Posterior cingulate gyrus (tissue), 11 donors: ENCODE measurements at places on chromosomes 12 and 14.

GRCh38 chr12:98653866-98654493, 8.9 kb downstream of the APAF1 start:
- no peak for DNase-seq

- DNase-seq, result no peak
Observed at GRCh38 chr12:51923506-51924365, 16.4 kb downstream of the ACVRL1 start.

GRCh38 chr12:38921025-38921677, 15.8 kb upstream of the CPNE8 start:
- DNase-seq, result no peak

- DNase-seq, result no peak
Observed at GRCh38 chr14:57382283-57382682, 8.1 kb upstream of the NAA30 start.

GRCh38 chr14:27528328-27528727, 930.5 kb upstream of the NOVA1 start:
- no peak for DNase-seq

DNA sequence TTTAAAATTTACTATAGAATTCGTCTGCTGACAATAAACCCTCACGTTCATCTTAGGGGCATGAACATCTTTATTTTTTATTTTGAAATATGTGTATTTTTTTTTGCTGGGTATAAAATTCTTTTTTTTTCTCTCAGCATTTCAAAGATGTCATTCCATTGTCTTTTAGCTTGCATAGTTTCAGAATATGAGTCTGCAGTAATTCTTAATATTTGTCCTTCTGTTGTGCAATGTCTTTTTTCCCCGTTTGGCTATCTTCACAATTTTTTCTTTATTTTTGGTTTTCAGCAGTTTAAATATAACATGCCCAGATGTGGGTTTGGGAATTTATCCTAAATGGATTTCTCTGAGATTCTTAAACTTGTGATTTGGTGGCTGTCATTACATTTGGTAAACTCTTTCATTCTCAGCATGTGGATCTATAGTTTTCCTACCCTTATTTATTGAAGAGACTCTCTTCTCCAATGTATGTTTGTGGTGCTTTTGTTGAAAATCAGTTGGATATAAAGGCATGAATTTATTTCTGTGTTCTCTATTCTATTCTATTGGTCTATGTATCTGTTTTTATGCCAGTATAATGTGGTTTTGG, 37.8 kb upstream of the PLBD1 start:
- DNase-seq, result no peak

GRCh38 chr14:35229084-35229791, 62.9 kb upstream of the PSMA6 start:
- no peak for DNase-seq

GRCh38 chr14:104296388-104297312, 158.3 kb downstream of the KIF26A start:
- peak; percentile 76 for DNase-seq

- DNase-seq, result no peak
Observed at GRCh38 chr14:54589076-54589475, 22.1 kb downstream of the SAMD4A start.

- no peak for DNase-seq
Observed at GRCh38 chr14:69615121-69615495, 3.7 kb downstream of the SUSD6 start.

DNA sequence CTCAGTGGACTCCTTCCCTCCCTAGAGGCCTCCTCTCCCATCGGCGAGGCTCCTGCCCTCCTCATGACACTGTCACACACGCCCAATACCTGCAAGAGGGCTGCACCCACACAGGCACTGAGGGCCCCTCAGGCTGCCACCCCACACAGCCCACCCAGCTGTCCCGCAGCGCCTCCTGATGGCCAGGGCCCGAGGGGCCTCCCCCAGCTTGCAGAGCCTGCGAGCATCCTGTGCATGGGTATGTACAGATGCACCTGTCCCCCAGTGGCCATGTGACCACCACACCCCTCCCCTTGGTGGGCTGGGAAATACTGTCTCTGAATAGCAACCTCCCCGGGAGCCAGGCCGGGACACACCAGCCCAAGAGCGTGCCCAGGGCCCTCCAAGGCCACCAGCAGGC, 19.0 kb upstream of the NUDT14 start:
- DNase-seq, result no peak

DNA sequence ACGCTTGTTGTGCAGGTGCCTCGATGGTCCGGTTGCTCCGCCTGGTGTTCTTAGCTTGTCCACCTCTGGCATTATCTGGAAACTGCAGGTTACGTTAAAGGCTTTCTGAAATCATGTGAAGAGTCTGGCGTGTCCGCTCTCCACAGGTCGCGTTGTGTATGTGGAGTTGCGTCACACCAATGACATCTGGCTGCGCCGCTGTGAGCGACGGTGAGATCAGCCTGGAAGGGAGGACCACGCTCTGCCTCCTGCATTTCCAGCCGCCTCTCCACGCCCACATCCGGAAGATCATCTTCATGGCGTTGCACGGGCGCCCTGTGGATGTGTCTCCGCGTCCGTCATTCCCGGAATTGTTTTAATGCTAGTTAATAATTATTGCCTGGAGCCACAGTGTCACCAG, 50.6 kb upstream of the GALNT9 start:
- no peak for DNase-seq

DNA sequence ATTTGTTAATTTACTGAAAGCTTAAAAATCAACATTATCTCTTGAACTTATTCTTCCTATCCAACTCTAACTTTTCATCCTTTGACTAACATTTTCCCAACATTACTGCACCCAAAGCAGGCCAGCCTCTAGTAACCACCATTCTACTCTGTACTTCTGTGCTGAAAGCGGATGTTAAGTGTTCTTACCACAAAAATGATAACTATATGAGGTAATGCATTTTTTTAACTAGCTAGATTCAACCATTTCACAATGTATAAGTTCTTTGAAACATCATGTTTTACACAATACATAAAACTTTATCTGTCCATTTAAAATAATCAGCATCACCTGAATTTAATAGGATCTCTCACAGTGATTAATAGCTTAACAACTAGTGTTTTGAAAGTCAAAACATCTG, 468.5 kb upstream of the MGAT4C start:
- DNase-seq, result no peak

DNA sequence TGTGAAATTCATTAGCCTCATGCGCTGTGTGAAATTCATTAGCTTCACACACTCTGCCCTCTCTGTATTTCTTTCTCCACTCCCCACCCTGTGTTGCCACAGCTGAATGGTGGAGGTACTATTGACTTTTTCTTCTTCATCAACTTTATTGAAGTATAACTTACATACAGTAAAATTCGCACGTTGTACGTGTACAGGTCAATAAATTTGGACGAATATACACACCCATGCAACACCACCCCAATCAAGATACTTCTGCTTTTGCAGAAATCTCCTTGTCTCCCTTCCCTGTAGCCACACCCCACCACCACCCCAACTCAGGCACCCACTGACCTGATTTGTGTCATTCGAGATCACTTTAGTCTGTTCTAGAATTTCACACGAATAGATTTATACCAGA, 51.8 kb downstream of the FBXL14 start:
- DNase-seq, result no peak

DNA sequence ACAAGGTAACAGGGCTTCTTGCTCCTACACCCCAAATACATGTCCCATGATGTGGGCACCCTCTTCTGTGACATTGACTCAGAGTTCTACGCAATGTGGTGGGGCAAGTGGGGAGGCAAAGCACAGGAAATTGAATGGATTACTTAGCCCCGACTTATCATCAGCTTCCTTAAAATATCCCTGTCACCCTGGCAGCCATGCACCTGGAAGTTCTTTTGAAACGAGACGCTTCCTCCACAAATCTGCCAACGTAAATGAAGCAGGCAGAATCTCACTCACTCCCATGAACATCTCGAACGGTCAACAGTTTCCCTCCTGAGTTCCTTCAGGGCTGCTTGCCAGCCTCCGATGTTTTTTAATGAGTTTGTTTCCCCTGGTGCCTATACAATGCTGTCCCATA, 33.5 kb downstream of the RNFT2 start:
- DNase-seq, result no peak

DNA sequence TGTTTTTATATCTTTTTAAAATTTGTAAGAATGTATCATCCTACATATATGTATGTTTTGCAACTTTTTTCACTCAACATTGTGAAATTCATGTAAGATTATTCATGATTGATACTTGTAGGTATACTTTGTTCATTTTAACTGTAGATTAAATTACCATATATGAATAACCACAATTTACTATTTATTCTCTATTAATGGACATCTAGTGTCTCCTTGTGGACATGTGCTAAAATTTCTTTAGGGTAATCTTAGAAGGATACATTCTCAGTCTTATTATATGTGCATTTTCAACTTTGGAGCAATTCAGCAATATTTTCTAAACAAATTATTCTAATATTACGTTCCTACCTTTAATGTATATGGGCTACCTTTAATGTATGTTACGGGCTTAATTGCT, 192.4 kb downstream of the FUT8 start:
- no peak for DNase-seq

DNA sequence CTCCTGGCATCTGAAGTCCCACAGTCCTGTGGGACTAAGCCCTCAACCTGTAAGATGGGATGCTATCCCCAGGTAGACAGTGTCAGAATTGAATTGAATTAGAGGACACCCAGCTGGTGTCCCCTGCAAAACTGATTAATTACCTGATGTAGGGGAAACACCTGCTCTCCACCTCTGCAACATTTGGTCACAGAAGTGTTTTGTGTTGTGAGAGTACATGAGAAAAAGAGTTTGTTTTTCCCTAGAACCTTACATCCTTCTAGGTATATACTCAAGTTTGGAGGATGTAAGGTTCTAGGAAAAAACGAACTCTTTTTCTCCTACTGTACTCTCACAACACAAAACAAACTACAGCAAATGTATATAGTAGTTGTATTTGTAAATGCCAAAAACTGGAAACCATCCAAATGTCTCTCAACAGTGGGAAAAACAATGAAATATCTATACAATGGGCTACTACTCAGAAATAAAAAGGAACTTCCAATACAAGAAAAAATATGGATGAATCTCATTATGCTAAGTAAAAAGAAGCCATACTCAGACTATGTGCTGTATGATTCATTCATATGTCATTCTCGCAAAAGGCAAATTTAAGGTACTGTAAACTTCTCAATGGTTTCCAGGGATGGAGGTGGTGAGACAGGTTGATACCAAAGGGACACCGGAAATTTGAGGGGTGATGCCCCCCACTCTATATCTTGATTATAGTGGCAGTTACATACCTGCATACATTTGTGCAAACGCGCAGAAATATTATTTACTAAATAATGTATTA, 160.7 kb downstream of the MED13L start:
- no peak for DNase-seq

GRCh38 chr14:92692822-92693226, 55.6 kb downstream of the LGMN start:
- DNase-seq, result peak; percentile 87

- DNase-seq, result no peak
Observed at GRCh38 chr12:51867796-51868428, 19.4 kb upstream of the FIGNL2 start.

DNA sequence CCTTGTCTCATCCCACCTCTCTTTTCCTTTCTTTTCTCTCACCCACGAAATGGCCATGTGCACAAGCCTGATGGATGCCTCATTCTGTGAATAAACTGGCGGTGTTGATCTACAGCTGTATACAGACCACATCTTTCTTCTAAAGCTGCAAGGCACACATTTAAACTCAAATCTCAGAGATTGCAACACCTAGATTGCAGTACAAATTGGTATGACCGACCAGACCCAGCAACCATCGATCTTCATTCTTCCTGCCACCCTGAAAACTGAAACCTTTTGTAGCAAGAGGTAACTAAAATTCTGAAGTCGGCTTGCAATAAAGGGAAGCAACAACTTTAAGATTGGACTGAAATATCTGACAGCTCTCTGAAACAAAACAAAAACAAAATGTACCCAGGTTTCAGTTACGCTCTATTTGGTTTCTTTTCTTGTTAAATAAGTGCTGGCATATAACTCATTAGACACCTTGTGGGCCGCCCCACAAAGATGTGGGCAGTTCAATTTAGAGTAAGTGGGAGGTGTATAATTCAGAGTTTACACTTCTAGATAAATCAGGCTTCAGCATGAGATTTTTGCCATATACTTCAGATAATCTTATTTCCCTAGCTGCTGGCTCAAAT, 390.0 kb upstream of the NOVA1 start:
- no peak for DNase-seq

- peak; percentile 62 for DNase-seq
Observed at GRCh38 chr12:44875954-44876543, at the start of gene NELL2. NELL2 (minus strand) TSS chr12:44876315; CDS start chr12:44875869, 446 bp downstream.

- no peak for DNase-seq
Observed at GRCh38 chr12:31558521-31558920, 32.4 kb downstream of the DENND5B start.

DNA sequence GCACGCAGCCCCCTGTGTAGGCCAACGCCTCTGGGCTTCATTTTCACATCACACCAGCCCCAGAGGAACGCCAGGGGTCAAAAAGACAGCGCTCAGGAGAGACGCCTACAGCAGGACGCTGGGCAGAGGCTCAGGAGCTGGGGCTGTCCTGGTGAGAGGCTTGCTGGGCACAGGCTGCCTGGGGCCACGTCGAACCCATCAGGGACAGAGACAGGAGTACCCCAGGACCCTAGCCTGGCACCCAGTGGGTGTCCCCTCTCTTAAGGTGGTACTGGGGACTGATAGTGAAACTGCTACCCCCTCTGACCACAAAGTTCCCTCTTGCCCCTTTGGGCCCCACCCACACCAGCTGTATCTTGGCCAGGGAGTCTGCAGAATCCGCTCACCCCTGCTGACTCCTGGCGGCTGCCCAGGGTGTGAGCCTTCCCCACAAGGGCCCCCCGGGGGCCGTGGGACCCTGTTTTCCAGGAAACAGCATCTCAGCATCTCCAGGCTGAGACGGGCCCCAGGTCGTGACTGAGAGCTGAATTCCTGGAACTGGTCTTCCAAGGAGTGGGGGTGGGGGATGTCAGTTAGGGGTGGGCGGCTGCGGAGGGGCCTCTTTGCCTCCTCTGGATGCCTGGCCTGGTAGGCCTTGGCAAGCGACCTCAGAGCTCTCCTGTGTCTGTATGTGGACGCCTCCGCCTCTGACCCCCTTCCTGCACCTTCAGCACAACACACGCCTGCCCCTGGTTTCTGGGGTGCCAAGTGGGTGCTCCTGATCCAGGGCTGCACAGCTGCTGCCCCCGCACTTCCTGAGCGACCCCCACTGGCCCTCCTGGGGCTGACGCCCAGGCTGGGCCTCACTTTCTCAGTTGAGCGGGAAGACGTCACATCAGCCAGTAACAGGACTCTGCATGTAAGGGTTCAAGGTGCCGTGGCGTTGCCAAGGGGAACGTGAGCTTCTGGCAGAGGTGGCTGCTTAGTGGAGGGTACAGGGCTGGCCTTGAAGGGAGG, 321.9 kb upstream of the RTL1 start:
- DNase-seq, result no peak

GRCh38 chr12:12985817-12986408, 14.2 kb downstream of the HEBP1 start:
- DNase-seq, result no peak

GRCh38 chr12:97939156-97939555, 476.6 kb downstream of the RMST start:
- no peak for DNase-seq

DNA sequence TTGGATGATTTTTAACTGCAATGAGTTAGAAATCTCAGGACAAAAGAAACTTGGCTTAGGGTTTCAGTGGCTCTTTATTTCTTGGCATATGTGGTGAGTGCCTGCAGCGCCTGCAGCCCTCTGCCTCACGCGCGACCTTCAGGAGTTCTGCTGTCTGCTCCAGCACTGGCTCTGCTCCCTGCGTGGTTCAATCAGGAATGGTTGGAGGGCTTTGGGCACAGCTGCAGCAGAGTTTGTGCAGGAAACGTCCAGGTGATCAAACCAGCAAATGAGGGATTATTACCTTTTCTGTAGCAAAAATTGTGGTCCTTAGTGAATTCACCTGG, 19.8 kb downstream of the PPM1H start:
- no peak for DNase-seq

- no peak for DNase-seq
Observed at GRCh38 chr12:126033751-126034150, 968.5 kb downstream of the AACS start.
